ENCODE measurements at places on chromosomes 4 and X. TPM values are rescaled to one million over a fixed set of nuclear protein-coding genes. Genes with fewer than 3 reads are reported as not detected.
A peak's percentile ranks its signal among the peaks of the same experiment; 100 is the strongest.

- DNase-seq, result no peak
- H3K27me3 ChIP-seq, result no peaks in the 10 kb centered on the region
- no peaks in the 10 kb centered on the region for H3K4me1 ChIP-seq
- no peak overlapping the region for H3K4me3 ChIP-seq
- no peaks in the 10 kb centered on the region for H3K36me3 ChIP-seq
These were observed 365.4 kb downstream of the PDHA2 start for GRCh38 chr4:96205143-96205936.

- no peaks in the 10 kb centered on the region for H3K27me3 ChIP-seq
- H3K4me1 ChIP-seq, result no peaks in the 10 kb centered on the region
- H3K4me3 ChIP-seq, result no peak overlapping the region
- no peak for DNase-seq
- no peak overlapping the region for H3K27ac ChIP-seq
- no peaks in the 10 kb centered on the region for H3K36me3 ChIP-seq
These were observed 18.9 kb downstream of the ADH6 start for GRCh38 chr4:99200138-99200537.

- H3K4me3 ChIP-seq, result peak overlapping the region; percentile 73
- H3K36me3 ChIP-seq, result no peaks in the 10 kb centered on the region
- DNase-seq, result no peak
- H3K4me1 ChIP-seq, result peaks cover 20% of the 10 kb centered on the region
- H3K27ac ChIP-seq, result peak overlapping the region; percentile 43
- H3K27me3 ChIP-seq, result no peaks in the 10 kb centered on the region
These were observed 479 bp downstream of the BRCC3 start for GRCh38 chrX:155071694-155072280.

DNA sequence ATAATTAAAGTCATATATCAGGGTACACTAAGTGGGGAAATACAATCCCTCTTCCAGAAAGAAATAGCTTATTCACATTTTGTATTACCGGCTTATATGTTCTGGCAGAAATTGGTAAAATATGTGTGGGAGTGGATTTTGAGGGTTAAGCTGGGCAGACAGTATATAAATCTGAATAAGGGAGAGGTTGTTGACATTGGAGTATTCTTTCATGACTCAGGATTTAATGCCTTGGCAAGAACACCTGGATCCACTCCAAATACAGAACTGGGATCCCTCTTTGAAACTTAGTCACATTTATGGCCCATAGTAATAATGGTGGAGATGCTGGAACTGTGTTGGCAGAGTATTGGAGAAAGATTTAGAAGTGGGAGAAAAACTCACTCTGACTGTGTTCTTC, 54.3 kb upstream of the TET2 start:
- no peaks in the 10 kb centered on the region for H3K36me3 ChIP-seq
- no peaks in the 10 kb centered on the region for H3K27me3 ChIP-seq
- no peak overlapping the region for H3K4me3 ChIP-seq

DNA sequence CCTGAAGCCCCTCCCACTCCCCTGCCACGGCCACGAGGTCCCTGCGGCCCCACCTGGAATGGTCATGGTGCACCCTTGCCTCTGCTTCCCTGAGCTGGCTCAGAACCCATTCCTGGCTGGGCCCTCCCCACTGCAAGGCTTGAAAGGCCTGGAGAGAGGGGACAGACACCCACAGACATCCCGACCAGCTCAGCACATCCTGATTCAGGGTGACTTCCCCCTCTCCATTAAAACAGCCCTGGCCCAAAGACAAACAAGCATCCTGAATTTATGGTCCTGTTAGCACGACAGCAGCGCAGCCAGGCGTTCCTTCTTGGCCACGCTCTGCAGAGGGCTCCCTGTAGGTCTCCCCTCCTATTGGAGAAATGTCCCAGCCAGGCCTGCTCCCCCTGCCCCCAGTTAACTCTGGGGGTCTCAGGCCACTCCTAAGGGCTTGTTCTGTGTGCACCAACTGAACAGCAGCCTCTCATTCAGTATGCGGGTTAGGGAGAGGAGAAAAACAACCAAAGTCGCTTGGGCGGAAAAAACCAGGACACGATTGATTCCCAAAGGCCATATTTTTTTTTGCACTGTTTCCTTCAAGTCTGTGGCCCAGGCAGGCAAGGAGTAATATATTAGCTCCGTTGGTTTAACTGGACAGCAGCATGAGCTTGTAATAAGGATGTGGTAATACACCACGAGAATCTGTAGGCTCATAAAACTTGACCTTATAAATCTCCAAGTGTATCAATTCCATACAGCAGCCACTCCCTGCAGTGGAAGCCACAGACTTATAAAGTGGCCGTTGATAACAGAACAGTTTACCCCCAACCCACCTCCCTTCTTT, 106.7 kb upstream of the MSX1 start:
- H3K4me1 ChIP-seq, result no peaks in the 10 kb centered on the region
- H3K4me3 ChIP-seq, result no peak overlapping the region
- H3K27me3 ChIP-seq, result no peaks in the 10 kb centered on the region
- no peak for DNase-seq
- H3K36me3 ChIP-seq, result no peaks in the 10 kb centered on the region

- H3K4me1 ChIP-seq, result peaks cover 2% of the 10 kb centered on the region
- DNase-seq, result peak; percentile 4
- no peaks in the 10 kb centered on the region for H3K36me3 ChIP-seq
- no peaks in the 10 kb centered on the region for H3K27me3 ChIP-seq
- no peak overlapping the region for H3K4me3 ChIP-seq
These were observed 176.2 kb downstream of the MID1 start for GRCh38 chrX:10444204-10444603.

DNA sequence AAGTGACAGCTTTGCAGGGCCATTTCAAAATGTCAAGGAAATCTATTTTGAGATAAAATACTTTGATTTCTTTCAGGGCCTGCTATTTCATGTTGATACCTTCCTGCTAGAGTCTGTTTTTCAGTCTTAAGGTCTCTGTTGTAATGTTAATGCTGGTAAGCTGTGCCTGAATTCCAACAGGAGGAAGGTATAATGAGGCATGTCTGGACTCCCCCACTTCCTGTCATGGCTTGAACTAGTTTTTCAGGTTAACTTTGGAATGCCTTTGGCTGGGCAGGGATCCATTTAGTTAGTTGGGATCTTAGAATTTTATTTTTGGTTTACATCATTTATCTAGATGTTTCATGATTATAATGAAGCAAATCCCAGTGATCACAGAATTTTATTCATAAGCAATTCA, 279.0 kb downstream of the CFAP47 start:
- no peaks in the 10 kb centered on the region for H3K4me1 ChIP-seq
- DNase-seq, result no peak
- no peaks in the 10 kb centered on the region for H3K27me3 ChIP-seq
- no peaks in the 10 kb centered on the region for H3K36me3 ChIP-seq
- H3K27ac ChIP-seq, result no peak overlapping the region
- H3K4me3 ChIP-seq, result no peak overlapping the region

- no peaks in the 10 kb centered on the region for H3K36me3 ChIP-seq
- no peaks in the 10 kb centered on the region for H3K27me3 ChIP-seq
These were observed 174.0 kb downstream of the ADAM29 start for GRCh38 chr4:175092114-175092513.

- no peak overlapping the region for H3K4me3 ChIP-seq
- DNase-seq, result no peak
- H3K27me3 ChIP-seq, result no peaks in the 10 kb centered on the region
- H3K4me1 ChIP-seq, result no peaks in the 10 kb centered on the region
These were observed 29.5 kb upstream of the BMPR1B start for GRCh38 chr4:94728056-94728766.

DNA sequence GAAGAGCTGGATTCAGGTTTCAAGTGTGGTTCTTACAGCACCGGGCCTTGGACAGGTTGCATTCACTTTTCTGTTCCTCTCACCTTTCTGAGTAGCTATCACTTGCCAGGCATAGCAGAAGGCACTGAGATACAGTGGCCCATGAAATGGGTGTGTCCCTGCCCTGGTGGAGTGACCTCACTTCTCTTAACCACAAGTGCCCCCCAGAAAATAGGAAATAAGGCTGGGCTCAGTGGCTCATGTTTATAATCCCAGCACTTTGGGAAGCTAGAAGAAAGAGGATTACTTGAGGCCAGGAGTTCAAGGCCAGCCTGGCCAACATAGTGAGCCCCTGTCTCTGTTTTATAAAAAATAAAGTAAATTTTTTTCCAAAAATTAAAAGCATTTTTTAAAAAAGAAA, 101.7 kb upstream of the KIT start:
- no peaks in the 10 kb centered on the region for H3K27me3 ChIP-seq
- H3K36me3 ChIP-seq, result no peaks in the 10 kb centered on the region
- no peak overlapping the region for H3K4me3 ChIP-seq
- DNase-seq, result no peak
- no peak overlapping the region for H3K27ac ChIP-seq

- no peak overlapping the region for H3K27ac ChIP-seq
- H3K27me3 ChIP-seq, result no peaks in the 10 kb centered on the region
- H3K4me1 ChIP-seq, result no peaks in the 10 kb centered on the region
- no peak overlapping the region for H3K4me3 ChIP-seq
These were observed 427.1 kb upstream of the FAM47C start for GRCh38 chrX:36581030-36581429.

GRCh38 chr4:56160636-56161035, 211.9 kb downstream of the CEP135 start:
- H3K27me3 ChIP-seq, result no peaks in the 10 kb centered on the region
- H3K27ac ChIP-seq, result no peak overlapping the region
- no peak overlapping the region for H3K4me3 ChIP-seq
- DNase-seq, result no peak
- no peaks in the 10 kb centered on the region for H3K36me3 ChIP-seq

DNA sequence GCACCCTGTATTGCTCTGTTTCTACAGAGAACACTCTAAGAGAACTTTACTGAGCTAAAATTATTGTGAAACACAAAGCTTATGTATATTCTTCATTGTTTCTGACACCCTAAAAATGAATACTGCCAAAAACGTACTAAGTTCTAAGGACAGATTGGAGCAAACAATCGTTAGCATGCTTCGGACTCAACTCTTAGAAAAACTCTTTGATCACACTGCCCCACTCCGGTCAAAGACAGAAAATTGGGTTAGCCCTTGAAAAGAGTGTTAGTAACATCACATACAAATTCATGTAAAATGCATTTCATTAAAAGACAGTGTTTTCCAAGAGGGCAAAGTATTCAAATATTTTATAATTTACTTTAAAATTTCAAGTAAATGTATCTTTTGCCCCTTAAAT, 177.4 kb downstream of the DCHS2 start:
- no peak overlapping the region for H3K4me3 ChIP-seq
- no peak for DNase-seq
- no peaks in the 10 kb centered on the region for H3K4me1 ChIP-seq

DNA sequence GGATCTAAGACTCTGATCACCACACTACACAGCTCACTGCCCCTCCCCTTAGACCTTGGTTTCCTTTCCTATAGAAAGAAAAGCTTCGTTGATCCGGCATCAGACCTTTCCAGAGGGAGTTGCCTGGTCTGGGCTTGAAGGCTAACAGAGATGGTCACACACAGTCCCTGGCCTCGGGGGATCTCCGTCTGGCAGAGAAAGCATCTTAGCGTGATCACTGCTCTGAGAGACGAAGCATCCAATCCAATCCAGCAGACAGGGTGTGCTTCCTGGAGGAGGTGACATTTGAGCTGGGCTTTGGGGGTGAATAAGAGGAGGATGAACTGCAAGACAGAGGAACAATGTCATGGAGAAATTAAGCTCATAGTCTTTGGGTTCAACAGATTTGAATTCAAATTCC, 49.5 kb downstream of the HTRA3 start:
- H3K27ac ChIP-seq, result no peak overlapping the region
- H3K27me3 ChIP-seq, result peaks cover 3% of the 10 kb centered on the region
- no peak overlapping the region for H3K4me3 ChIP-seq

GRCh38 chr4:28883211-28883610, 1837.0 kb upstream of the PCDH7 start:
- H3K27ac ChIP-seq, result no peak overlapping the region
- H3K4me1 ChIP-seq, result no peaks in the 10 kb centered on the region
- H3K36me3 ChIP-seq, result no peaks in the 10 kb centered on the region
- DNase-seq, result no peak
- H3K4me3 ChIP-seq, result no peak overlapping the region

DNA sequence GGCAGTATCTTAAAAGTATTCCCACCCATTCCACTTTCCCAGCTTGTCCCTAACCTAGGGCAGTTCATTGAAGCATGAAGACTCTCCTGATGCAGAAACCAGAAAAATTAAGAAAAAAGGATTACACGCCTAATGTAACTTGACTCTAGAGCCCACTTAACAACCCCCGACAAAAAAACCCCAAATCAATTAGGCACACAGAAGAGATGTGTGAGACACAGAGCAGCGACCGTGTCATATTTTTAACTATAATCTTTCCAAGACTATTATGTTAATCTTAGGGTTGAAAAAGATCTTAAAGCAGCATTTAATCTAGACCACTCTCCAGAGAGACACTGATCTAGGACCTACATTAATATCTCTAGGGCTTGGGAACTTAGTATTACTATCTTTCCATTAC, 1.3 kb downstream of the YTHDC1 start:
- H3K4me3 ChIP-seq, result peak overlapping the region; percentile 99
- no peaks in the 10 kb centered on the region for H3K36me3 ChIP-seq
- peak overlapping the region; percentile 89 for H3K27ac ChIP-seq
- peak; percentile 26 for DNase-seq
- peaks cover 1% of the 10 kb centered on the region for H3K27me3 ChIP-seq

GRCh38 chr4:185209031-185209851, at the start of gene SNX25:
Gene SNX25 (plus strand): TSS chr4:185209598. CDS start chr4:185209827, 229 bp downstream.
- H3K4me1 ChIP-seq, result peaks cover 31% of the 10 kb centered on the region
- peak; percentile 82 for DNase-seq
- H3K27ac ChIP-seq, result peak within 1 kb of the TSS; percentile 51
- H3K4me3 ChIP-seq, result peak within 1 kb of the TSS; percentile 88
- no peaks in the 10 kb centered on the region for H3K36me3 ChIP-seq

GRCh38 chrX:6667048-6667768, 132.3 kb upstream of the VCX3A start:
- H3K27ac ChIP-seq, result no peak overlapping the region
- H3K36me3 ChIP-seq, result no peaks in the 10 kb centered on the region
- no peaks in the 10 kb centered on the region for H3K27me3 ChIP-seq
- H3K4me1 ChIP-seq, result no peaks in the 10 kb centered on the region

DNA sequence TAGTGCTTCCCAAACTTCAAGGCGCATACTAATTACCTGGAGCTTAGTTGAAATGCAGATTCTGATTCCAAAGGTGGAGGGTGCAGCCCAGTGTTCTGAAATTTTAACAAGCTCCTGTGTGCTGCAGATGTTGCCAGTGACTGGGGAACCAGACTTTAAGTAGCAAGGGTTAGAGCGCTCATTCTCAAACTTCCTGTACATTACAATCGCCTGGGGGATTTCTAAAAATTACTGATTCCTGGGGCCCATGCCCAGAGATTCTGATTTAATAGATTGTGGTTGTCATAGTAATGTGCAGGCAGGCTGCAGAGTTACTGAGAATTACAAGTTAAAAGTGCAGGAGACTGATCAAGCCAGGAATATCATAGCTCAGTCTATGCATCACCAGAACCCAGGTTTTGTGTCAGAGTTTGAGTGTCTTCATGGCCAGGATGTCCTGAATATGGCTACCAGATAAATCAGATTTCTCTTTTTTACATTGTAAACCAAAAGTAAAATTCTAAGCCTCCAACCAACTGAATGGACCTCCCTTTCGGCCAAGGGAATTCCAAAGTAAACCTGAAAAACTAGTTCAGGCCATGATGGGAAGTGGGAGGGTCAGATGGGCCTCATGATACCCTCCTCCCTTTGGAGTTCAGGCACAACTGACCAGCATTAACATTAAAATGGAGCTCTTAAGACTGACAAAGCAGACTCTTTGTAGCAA, 121.6 kb downstream of the ATXN3L start:
- H3K4me1 ChIP-seq, result peaks cover 3% of the 10 kb centered on the region
- DNase-seq, result no peak
- H3K4me3 ChIP-seq, result no peak overlapping the region
- no peaks in the 10 kb centered on the region for H3K36me3 ChIP-seq

SPIN4 gene
- 4.4 TPM for polyA plus RNA-seq

SGMS2 gene
- polyA plus RNA-seq, result 33.2 TPM

KLHL13 gene
- 18.2 TPM for polyA plus RNA-seq

SPANXN4 gene
- not detected for polyA plus RNA-seq

AMOT gene
- 0.68 TPM for polyA plus RNA-seq

DMD gene
- polyA plus RNA-seq, result 9.0 TPM

RHOXF2 gene
- not detected for polyA plus RNA-seq

GNRHR gene
- not detected for polyA plus RNA-seq

SPARCL1 gene
- polyA plus RNA-seq, result not detected

FSTL5 gene
- 1.9 TPM for polyA plus RNA-seq
